ENCODE measurements at places on chromosomes 2 and 18. TPM values are rescaled to one million over a fixed set of nuclear protein-coding genes. Genes with fewer than 3 reads are reported as not detected.

DNA sequence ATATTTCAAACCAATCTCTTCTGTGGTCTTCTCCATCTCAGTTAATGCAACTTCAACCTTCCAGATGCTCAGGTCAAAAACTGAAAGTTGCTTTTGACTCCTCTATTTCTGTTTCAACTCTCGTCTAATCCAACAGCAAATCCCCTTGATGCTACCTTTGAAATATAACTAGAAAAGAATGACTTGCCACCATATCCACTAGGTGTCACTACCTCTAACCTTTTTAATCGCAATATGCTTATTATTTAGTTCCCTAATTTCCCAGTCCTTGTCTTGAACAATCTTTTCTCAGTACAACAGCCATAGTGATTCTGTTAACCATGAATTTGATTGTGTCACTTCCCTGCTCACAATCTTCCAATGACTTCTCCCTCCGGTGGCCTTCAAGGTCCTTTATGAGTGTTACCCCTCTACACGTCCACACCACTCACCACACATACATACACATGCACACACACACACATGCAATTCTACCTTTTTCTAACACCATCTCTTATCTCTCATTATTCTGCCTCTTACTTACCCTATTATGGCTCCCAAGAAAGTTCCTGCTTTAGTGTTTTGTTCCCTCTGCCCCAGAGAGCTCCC lies 245.5 kb upstream of the KCNJ3 start:
- H3K4me3 ChIP-seq: no peak overlapping the region
- peak; percentile 34 for DNase-seq
- no peak overlapping the region for H3K27ac ChIP-seq
- H3K36me3 ChIP-seq: no peaks in the 10 kb centered on the region
- H3K27me3 ChIP-seq: no peaks in the 10 kb centered on the region

DNA sequence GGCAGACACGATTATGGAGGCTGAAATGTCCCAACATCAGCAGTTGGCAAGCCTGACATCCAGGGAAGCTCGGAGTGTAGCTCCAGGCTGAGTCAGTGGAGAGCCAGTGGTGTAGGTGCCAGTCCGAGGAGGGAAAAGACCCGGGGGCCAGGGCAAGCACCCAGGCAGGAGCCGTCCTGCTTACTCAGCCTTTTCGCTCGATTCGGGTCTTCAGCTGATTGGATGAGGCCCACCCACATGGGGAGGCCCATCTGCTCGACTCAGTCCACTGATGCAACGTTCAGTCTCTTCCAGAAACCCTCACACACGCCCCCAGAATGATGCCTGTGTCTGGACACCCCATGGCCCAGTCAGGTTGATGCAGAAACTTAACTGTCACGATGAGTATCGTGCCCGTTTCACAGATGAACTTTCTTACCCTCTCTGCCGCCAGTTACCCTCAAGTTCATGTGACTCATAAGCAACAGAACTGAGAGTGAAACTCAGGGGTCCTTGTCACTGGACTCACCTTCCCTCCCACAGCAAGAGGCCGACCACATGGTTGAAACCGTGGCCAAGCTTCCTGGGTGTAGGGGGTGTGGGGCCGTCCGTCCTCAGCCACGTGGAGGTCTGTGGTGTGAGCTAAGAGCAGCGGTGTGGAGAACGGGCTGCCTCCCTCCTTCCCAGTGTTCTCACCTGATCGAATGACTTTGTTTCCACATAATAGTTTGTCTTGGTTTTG lies 197.4 kb upstream of the HDAC4 start:
- H3K27ac ChIP-seq: no peak overlapping the region
- no peak for DNase-seq
- H3K4me1 ChIP-seq: no peaks in the 10 kb centered on the region
- H3K27me3 ChIP-seq: no peaks in the 10 kb centered on the region
- no peaks in the 10 kb centered on the region for H3K36me3 ChIP-seq

Gene GPAT2
- 1.0 TPM for total RNA-seq

- H3K27ac ChIP-seq: no peak overlapping the region
- H3K36me3 ChIP-seq: no peaks in the 10 kb centered on the region
- H3K27me3 ChIP-seq: no peaks in the 10 kb centered on the region
- DNase-seq: peak; percentile 13
- peaks cover 4% of the 10 kb centered on the region for H3K4me1 ChIP-seq
Observed at GRCh38 chr2:199223791-199224190, 233.9 kb downstream of the SATB2 start.

GRCh38 chr18:44876024-44876423 lies 195.3 kb downstream of the SETBP1 start:
- no peak for DNase-seq
- H3K27me3 ChIP-seq: no peaks in the 10 kb centered on the region
- no peaks in the 10 kb centered on the region for H3K4me1 ChIP-seq
- H3K4me3 ChIP-seq: no peak overlapping the region
- H3K36me3 ChIP-seq: no peaks in the 10 kb centered on the region
- no peak overlapping the region for H3K27ac ChIP-seq

GRCh38 chr2:16038621-16039020 lies 98.3 kb downstream of the MYCN start:
- H3K27ac ChIP-seq: no peak overlapping the region
- no peak for DNase-seq
- no peaks in the 10 kb centered on the region for H3K36me3 ChIP-seq
- H3K4me1 ChIP-seq: no peaks in the 10 kb centered on the region

Gene POTEJ
- total RNA-seq: not detected

- peaks cover 37% of the 10 kb centered on the region for H3K4me1 ChIP-seq
- peak overlapping the region; percentile 94 for H3K27ac ChIP-seq
- H3K27me3 ChIP-seq: no peaks in the 10 kb centered on the region
- no peak overlapping the region for H3K4me3 ChIP-seq
Observed at GRCh38 chr2:172283476-172283875, 143.9 kb upstream of the ITGA6 start.

DNA sequence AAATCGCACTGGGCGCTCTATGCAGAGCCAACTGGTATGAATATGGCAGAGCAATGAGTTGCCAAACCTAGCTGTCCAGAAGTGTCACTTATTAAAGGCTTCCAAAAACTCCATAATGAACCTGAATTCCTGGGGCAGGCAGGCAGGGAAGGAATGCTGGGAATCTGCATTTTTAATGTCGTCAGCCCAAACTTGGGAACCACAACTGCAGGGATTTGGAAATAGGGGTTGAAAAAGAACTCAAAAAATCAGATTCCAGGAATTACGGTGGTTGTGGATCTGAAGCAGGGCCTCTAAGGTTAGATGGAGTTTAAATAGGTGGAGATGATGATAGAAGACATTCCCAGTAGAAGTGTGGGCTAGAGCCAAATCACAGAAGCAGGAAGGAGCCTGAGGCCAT lies 15.0 kb downstream of the NCKAP5 start:
- no peaks in the 10 kb centered on the region for H3K27me3 ChIP-seq
- DNase-seq: no peak
- H3K4me1 ChIP-seq: no peaks in the 10 kb centered on the region
- H3K27ac ChIP-seq: no peak overlapping the region

DNA sequence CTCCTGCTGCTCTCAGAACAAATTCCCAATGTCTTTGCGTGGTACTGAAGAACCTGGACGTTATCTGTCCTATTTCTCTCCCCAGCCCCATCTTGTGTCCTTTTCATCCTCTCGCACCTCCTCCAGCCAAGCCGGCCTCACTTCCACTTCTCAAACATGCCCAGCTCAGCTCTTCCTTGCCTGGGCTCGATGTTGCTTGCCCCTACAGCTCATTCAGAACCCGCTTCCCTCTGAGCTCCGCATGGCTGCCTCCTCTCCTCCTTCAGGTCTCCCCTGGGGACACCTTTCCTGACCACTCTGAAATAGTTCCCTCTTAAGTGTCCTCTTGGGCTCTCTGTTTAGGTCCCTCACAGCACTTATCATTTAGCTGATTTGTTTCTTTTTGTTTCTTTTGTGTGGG lies 6.7 kb upstream of the SMARCAL1 start:
- no peak for DNase-seq
- no peak overlapping the region for H3K27ac ChIP-seq
- no peak overlapping the region for H3K4me3 ChIP-seq
- no peaks in the 10 kb centered on the region for H3K4me1 ChIP-seq
- H3K36me3 ChIP-seq: no peaks in the 10 kb centered on the region

DNA sequence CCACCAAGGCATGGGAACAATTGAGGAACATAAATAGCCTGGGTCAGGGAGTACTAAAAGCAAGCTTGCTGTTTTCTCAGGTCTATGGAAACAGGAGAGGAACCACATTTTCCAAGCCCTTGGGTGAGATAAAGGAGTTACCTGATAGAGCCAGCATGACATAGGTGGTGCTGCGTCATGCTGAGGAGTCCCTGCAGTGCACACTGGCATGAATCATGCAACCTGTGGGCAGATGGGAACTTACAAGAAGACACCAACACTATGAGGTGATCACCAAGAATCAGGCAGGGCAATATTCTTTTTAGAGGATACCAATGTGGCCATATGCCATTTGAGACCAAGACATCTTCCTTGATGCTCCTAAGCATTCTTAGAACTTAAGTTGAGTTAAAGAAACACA lies 531.8 kb downstream of the ZEB2 start:
- no peaks in the 10 kb centered on the region for H3K4me1 ChIP-seq
- H3K36me3 ChIP-seq: no peaks in the 10 kb centered on the region
- H3K27me3 ChIP-seq: no peaks in the 10 kb centered on the region
- no peak overlapping the region for H3K27ac ChIP-seq
- no peak for DNase-seq

DNA sequence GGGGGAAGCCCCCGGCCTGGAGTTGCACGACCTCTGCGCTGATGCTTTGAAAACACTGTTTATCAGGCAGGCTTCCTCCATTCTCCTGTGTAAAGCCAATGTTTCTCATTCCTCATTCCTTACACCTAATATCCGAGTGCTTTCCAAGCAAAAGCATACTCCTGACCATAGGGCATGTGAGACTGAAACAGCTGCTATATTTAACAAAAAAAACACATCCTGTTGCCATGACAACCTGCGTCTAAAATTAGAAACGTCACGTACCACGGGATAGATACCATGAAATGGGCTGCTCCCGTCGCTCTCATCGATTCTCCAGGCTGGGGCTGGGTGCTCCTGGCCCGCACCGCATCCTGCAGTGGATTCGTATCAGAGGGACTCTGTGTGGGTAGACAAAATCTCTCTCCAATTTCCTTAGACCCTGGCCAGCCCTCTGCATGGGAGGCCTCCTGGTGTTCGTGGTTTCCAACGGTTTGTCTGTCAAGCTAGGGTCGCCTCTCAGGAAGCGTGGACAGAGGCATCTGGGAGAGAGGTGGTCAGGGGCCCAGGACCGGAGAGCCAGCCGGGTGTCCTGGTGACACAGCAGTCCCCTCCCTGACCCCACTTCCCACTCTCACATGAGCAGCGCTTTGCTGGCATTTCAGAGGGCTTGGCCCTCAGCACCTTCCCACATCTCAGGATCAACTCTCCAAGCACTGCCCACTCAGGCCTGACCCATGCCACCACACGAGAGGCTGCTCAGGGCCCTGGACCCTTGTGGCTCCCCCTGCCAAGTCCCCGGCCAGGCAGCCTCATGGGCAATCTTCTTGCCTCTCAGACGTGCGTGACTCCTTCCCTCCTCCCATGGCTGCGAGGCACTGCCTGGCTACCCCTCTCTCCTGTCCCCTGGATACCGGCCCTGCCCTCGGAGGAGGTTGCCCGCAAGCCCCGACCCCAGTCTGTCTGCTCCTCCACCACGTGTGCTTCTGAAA lies 268.1 kb downstream of the NDUFA10 start:
- H3K27ac ChIP-seq: no peak overlapping the region
- no peak for DNase-seq
- H3K27me3 ChIP-seq: no peaks in the 10 kb centered on the region
- no peaks in the 10 kb centered on the region for H3K4me1 ChIP-seq
- no peaks in the 10 kb centered on the region for H3K36me3 ChIP-seq
- no peak overlapping the region for H3K4me3 ChIP-seq

GRCh38 chr18:50096766-50097435 lies 98.0 kb downstream of the MYO5B start:
- H3K4me3 ChIP-seq: no peak overlapping the region
- no peaks in the 10 kb centered on the region for H3K27me3 ChIP-seq
- no peaks in the 10 kb centered on the region for H3K4me1 ChIP-seq
- H3K27ac ChIP-seq: no peak overlapping the region
- no peak for DNase-seq
- H3K36me3 ChIP-seq: no peaks in the 10 kb centered on the region

- H3K27me3 ChIP-seq: no peaks in the 10 kb centered on the region
- H3K4me1 ChIP-seq: peaks cover 21% of the 10 kb centered on the region
- peak; percentile 70 for DNase-seq
- peak overlapping the region; percentile 88 for H3K4me3 ChIP-seq
- H3K36me3 ChIP-seq: peaks cover 7% of the 10 kb centered on the region
Observed at GRCh38 chr2:182715121-182715891, 751 bp upstream of the DNAJC10 start.

Gene ZFP36L2
- total RNA-seq: 13.8 TPM

DNA sequence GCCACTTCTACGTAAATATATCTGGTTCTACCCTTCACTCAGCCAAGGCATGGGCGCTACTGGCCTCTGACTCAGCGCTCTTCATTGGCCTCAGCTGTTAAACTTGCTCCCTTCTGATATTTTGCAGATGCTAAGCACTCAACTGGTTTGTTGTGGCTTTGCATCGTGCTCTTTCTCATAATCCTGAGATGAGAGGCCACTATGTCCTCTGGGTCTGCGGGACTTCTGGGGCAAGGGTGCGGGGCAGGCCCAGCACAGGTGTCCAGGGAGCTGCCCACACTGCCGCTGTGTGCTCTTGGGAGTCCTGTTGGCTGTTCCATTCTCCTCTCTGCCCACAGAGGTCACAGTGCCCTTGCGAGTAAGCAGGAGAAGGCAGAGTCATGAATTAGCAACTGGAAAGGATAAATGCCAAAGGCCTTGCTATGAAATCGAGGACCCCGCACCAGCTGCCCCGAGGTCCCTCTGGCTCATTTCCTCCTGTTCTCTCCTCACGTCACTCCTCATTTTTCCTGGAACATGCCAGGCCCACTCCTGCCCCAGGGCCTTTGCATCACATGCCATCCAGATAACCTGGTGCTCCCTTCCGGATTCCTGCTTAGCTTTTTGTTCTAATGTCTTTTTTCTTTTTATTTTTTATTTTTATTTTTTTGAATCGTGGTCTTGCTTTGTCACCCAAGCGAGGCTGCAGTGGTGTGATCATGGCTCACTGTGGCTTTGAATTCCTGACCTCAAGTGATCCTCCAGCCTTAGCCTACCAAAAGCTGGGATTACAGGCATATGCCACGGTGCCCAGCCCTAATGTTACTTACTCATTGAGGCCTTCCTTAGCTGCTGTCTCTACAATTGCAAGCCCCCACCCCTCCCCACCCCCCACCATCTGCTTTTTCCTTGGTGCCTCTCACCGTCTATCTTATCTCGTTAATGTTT lies 34.9 kb upstream of the MAT2A start:
- no peaks in the 10 kb centered on the region for H3K36me3 ChIP-seq
- H3K27ac ChIP-seq: peak overlapping the region; percentile 82
- H3K4me1 ChIP-seq: peaks cover 48% of the 10 kb centered on the region
- no peak overlapping the region for H3K4me3 ChIP-seq
- no peaks in the 10 kb centered on the region for H3K27me3 ChIP-seq

Gene SCN7A
- not detected for total RNA-seq

GRCh38 chr18:75823471-75823870 lies 396.0 kb upstream of the SMIM21 start:
- no peaks in the 10 kb centered on the region for H3K36me3 ChIP-seq
- H3K27ac ChIP-seq: no peak overlapping the region
- no peaks in the 10 kb centered on the region for H3K27me3 ChIP-seq
- H3K4me1 ChIP-seq: no peaks in the 10 kb centered on the region
- H3K4me3 ChIP-seq: no peak overlapping the region

Gene RUFY4
- not detected for total RNA-seq

Measured in GM23248 (cell line).